ENCODE measurements at places on chromosomes 5 and 9.

- DNase-seq, result no peak
These were observed 16.7 kb downstream of the AP3S1 start for GRCh38 chr5:115858396-115858795.

GRCh38 chr9:84304166-84304565, 36.4 kb downstream of the SLC28A3 start:
- no peak for DNase-seq

DNA sequence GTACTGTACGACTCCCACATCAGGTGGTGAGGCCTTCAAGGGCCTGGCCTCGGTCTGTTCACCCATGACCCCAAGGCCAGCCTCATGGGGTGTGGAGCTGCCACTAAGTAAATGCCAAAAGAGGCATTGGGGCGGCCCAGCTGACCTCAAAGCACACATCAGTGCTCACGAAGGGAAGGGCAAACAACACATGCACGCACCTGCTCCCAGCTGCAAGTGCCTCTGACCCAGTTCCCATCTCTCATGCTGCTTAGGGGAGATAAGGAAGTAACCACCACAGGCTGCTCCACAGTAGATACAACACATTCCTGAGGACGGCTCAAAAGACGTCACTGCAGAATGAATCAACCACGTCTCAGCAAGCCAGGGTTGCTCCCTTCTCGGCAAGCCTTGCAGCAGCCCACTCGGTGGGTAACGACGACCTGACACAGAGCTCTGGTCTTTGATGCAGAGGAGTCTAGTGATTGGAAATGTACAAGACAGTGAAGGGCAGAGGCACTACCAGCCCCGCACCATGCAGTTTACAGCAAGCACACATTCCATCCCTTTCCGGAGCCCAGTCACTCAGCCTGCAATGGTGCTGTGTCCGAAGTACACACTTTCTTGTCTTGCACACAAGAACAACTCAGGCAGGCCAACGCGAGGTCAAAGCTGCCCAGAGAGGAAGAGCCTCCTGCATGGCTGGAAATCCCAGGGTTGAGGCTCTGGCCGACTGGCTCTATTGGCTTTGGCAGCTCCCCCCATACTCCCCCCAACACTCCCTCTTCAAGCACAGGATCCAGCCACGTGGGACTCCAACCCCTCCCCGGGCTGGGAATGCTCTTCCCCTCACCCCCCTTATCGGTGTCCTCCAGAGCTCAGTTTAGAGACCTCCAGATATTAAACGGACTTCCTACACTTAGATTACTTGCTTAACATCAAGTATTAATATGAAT, 31.8 kb downstream of the FABP6 start:
- DNase-seq, result no peak

DNA sequence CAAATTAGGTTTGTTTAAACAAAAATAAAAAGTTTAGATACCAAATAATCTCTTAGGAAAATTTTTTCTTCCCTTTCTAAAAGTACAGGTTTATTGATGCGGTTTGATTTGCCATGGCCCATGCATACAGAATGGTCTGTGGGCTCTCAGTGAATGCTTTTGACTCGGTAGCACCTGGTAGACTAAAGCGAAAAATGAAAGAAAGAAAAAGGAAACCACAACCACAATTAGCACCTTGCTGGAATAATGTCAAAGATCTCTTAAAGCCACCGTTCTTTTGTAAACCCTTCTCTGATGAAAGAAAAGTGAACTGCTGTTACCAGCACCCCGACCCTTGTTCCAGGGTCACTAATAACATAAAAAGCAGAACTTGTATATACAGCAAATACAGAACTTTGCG, 157.9 kb downstream of the NFIB start:
- no peak for DNase-seq

GRCh38 chr5:140142246-140142645, 16.5 kb downstream of the IGIP start:
- no peak for DNase-seq

- no peak for DNase-seq
These were observed 81.1 kb downstream of the MAT2B start for GRCh38 chr5:163586531-163586956.

DNA sequence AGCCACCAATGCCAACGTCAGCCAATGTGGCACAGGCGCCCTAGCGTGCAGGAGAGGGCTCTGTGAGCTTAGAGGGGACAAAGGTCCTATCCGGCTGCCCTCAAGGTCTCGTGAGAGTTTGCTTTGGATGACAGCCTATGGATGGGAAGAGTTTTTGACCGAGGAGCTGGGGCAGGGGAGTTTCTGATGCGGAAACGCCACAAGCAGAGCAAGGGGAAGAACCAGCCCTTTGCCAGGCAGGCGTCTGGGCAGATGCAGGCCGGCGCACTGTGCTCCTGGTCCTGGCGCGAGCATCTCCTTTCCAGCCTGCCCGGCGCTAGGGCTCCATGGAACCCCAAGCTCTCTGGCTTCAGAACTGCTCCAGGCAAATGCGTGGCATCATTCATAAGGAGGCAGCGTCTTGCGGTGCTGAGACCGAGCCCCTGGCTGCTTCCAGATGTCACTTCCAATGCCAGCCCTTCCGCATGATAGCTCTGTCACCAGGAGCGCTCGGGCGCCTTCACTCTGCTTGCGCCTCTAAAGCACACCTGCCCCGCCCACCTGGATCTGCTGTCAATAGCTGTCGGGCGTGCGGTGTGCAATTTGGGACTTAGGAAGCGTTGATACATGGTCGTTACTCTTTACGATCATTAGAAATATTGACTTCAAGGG, 374.9 kb upstream of the IRX1 start:
- no peak for DNase-seq

DNA sequence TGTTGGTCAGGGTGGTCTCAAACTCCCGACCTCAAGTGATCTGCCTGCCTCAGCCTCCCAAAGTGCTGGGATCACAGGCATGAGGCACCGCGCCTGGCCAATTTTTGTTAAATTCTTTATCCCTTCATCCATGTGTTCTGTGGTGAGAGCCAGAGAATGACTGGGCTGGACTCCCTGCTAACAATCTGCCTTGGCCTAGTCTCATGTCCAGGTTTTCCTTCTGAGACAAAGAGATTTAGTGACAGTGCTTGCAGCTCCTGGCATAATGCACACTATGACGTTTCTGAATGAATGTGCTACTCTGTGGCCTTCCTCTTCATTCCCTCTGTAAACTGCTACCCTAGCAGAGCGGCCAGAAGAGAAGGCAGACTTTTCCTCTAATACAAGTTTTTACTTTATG, 79.3 kb downstream of the FOXD1 start:
- no peak for DNase-seq

DNA sequence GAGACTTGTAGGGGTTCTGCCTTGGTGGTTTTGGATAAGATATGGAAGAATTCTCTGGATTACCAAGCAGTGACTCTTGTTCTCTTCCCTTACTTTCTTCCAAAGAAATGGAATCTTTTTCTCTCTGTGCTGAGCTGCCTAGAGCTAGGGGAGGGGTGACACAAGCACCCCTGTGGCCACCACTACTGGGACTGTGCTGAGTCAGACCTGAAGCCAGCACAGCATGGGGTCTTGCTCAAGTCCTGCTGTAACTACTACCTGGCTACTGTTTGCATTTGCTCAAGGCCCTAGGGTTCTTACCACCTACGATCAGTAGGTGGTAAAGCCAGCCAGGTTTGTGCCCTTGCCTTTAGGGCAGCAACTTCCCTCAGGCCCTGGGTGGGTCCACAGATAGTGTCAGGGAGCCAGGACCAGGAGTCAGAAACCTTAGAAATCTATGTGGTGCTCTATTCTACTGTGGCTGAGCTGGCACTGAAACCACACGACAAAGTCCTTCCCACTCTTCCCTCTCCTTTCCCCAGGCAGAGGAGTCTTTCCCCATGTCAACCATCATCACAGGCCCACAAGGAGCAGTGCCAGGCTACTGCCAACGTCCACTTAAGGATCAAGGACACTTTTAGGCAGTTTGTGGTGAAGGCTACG, 53.8 kb downstream of the SREK1 start:
- DNase-seq, result no peak

GRCh38 chr5:135999406-136000139, 29.2 kb upstream of the TGFBI start:
- no peak for DNase-seq

- no peak for DNase-seq
These were observed 78.7 kb upstream of the SH3PXD2B start for GRCh38 chr5:172533058-172533398.

GRCh38 chr9:135926402-135927194, 19.3 kb upstream of the CAMSAP1 start:
- DNase-seq, result peak; percentile 89

GRCh38 chr5:141908796-141909195, 14.9 kb upstream of the DELE1 start:
- DNase-seq, result no peak

- no peak for DNase-seq
These were observed 216.9 kb upstream of the ZNF608 start for GRCh38 chr5:124963236-124963919.

GRCh38 chr5:11851416-11851815, 52.8 kb downstream of the CTNND2 start:
- no peak for DNase-seq

DNA sequence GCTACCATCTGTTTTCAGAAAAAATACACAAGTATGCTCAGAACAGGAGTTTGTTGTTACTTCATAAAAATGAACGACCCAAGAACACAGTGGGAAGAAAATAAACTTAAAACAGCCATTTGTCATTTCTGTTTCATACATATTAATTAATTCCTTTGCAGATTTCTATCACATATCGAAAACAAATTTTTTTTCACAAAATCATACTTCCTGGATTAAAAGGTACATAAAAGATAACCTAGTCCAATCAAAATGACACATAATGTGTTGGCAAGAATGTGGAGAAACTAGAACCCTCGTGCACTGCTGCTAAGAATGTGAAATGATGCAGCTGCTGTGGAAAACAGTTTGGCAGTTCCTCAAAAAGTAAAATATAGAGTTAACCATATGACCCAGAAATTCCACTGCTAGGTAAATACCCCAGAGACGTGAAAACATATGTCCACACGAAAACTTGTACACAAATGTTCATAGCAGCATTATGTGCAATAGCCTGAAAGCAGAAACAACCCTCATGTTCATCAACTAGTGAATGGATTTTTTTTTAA, 46.0 kb downstream of the MYO10 start:
- DNase-seq, result no peak

DNA sequence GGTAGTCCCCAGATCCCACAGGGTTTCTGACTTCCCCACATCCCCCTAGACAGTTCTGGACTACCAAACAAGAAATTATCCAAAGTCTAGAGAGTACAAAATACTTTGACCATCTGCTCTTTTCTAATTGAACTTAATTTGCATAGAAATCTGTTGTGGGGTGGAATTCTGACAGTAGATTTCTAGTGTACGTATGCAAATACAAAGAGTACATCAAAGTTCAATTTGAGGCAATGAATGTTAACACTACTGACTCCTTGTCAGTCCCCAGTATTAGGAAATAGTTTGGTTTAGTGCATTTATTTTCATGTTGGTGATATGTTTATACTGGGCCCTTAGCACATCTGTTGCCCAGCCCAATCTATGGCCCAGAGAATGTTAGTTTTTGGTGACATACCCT, 292.6 kb downstream of the CETN3 start:
- DNase-seq, result no peak

DNA sequence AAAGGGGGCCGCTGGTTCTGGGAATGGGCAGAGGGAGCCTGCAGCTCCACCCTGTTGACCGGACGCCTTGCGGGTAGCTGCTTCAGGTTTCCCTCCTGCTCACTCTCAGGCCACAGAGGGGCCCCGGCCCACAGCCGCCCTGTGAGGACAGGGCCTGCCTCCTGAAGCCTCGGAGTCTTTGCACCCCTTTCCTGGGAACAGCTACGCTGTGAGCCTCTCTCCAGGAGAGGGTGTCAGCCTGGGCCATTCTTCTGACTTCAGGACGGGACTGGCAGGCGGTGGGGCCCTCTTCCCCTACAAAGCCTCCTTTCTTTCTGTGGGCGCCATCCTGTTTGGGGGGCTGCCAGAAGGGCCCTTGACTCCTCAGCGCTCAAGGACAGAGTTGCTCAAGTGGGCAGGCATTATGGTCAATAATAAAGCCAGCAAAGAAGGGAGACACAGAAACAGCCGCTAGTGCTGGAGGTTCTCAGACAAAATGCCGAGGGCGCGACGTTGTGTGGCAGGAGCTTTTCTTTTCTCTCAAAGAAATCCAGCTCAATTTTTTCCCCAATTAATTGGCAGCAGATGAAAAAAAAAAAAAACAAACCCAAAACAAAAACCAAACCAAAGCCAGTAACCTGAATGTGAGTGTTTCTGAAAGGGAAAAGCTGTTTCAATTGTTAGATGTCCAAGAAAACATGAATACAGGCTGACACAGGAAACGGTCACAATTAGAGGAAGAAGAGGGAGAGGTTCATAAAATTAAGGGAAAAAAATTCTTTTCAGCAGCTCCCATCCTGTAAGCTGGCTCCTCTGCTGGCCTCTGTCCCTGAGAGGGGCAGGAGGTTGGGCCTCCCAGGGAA, 12.8 kb upstream of the SLC25A51 start:
- no peak for DNase-seq

DNA sequence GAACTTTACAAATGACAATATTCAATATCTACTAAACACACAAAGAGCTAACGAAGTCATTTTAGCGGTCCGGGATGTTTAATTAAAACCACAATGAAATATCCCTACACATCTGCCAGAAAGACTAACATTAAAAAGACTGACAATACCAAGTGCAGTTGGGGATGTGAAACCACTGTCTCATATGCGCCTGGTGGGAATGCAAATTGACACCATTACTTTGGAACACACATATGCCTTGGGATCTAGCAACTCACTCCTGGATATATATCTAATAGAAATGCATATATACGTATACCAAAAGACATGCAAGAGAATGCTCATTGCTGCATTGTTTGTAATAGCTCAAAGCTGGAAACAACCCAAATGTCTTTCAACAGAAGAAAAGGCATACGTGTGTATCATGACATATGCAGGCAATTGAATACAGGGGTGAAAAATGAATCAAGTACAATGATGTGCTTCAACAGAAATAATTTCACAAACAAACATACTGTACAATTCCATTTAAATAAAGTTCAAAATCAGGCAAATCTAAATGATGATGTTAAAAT, 153.3 kb downstream of the CARTPT start:
- no peak for DNase-seq

GRCh38 chr5:140795259-140795641, 598 bp downstream of the PCDHA2 start:
- DNase-seq, result no peak

- DNase-seq, result peak; percentile 40
These were observed 44.3 kb upstream of the BICD2 start for GRCh38 chr9:92808726-92809451.

DNA sequence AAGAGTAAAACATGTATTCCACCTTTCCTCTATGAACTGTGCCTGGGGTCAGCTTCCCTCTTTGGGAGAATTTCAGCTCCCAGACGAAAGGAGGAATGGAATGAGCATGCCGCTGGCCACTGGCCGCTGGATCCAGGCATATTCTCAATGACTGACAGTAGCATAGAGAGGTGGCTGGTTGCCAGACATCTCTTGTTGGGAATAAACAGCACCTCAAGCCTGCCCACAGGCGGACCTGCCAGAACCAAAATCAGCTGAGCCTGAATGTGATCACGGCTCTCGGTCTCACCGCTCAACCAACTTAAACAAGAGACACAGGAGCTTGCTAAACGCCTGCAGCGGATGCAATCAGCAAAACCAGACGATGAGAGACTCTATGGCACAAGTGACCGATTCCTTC, 20.6 kb downstream of the TBC1D9B start:
- DNase-seq, result no peak

All from stimulated activated CD4-positive, alpha-beta T cell treated with anti-CD3 and anti-CD28 coated beads, Interleukin-15, amount 100 ng/mL, for 48 hours (primary cell).